ENCODE measurements at places on chromosomes 13 and 19. TPM values are rescaled to one million over a fixed set of nuclear protein-coding genes. Genes with fewer than 3 reads are reported as not detected.

Gene NUMBL
- 20.7 TPM for total RNA-seq

DNA sequence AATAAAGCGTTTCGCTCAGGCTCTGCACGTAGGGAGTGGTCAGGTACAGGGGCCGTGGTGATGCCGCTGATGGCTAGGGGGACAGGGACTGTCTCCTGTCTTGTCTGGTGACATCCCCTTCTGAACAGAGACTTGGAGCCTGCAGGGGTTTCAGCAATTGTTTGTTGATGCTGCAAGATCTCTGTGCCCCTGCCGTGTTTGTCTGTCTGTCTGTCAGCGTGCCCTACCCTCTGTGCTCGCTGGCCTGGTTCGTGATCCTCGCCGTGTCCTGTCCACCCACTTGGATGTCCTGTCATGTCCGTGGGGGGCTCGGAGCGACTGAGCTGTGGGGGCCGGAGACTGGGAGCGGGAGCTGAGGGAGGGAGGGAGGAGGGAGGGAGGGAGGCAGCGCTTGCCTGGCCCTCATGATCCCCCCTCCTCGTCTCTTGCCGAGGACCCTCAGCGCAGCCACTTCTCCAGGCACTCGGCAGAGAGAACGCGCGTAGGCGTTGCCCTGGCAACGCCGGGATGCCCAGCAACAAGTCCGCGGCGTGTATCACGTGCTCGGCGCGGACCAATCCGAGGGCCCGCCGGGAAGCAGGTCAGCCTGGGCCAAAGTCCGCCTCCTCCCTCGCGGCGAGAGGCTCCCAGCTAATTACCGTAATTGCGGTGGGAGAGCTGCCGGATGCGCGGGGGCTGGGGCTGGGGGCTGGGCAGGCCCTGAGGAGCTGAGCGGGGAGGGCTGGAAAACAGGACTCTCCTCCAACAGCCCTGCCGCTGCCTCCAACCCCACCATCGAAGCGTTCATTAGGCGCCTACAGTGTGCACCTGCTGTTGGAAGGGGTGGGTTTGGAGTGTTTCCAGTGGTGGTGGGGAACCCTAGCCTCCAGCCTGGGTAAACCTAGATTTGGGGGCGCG lies 31.9 kb upstream of the FEM1A start:
- DNase-seq = peak; percentile 90

Gene WDFY2
- 4.9 TPM for total RNA-seq

- DNase-seq = no peak
Measured at GRCh38 chr13:108787700-108788414, 158.4 kb downstream of the MYO16 start.

DNA sequence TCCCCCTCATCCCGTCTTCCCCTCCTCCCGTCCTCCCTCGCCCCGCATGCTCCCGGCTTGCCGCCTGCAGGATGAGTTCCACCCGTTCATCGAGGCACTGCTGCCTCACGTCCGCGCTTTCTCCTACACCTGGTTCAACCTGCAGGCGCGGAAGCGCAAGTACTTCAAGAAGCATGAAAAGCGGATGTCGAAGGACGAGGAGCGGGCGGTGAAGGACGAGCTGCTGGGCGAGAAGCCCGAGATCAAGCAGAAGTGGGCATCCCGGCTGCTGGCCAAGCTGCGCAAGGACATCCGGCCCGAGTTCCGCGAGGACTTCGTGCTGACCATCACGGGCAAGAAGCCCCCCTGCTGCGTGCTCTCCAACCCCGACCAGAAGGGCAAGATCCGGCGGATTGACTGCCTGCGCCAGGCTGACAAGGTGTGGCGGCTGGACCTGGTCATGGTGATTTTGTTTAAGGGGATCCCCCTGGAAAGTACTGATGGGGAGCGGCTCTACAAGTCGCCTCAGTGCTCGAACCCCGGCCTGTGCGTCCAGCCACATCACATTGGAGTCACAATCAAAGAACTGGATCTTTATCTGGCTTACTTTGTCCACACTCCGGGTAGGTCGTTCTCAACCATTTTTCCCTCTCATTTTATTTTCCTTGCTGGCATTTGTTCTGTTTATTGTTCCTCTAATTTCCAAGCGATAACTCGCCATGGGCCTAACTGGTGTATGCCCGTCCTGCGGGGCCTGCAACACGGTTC lies 29.8 kb downstream of the NFIX start:
- no peak for DNase-seq

DNA sequence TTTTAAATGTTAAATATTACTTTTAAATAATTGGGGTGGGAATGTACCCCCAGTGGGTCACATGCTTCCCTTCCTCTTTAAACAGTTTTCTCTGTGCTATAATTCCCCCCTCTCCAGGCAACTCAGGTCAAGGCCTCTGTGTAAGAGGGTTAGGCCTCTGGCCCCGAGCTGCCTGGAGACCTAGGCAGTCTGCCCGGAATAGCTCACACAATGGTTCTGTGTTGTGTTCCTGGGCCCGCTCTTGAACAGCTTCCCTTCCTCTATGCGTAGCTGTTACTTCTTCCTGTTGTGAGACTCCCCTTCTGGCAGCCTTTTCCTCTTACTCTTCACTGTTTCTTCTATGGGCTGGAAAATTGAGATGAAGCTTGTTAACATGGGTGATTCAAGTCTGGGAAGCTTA lies 14.8 kb upstream of the ZNF492 start:
- peak; percentile 63 for DNase-seq

DNA sequence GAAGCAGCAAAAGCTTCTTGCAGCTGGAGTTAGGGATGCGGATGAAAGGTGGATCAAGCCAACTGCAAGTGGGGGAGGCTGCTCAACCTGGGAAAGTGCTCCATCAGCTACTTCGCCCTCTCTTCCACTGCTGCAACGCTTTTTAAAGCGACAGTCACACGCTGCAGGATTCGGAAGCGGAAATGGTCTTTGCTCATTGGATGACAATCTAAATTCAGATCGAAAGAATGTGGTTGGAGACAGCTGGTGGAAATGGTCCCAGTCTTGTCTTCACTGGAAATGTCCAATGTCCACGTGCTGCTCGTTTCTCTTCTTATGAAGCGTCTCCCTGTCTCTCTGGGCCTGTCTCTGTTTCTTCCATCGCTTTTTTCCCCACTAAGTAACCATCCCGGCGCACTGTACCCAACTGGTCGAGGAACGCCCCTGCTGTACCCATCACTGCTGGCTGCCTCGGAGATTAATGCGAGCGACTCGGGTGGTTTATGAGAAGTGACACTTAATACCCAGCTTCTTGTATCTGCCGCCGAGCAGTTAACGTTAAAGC lies 2.1 kb upstream of the FGF9 start:
- DNase-seq = no peak

Gene ZNF560
- 0.16 TPM for total RNA-seq

Gene ZNF8
- 6.2 TPM for total RNA-seq

GRCh38 chr13:23516190-23516589 lies 54.0 kb upstream of the TNFRSF19 start:
- no peak for DNase-seq

Gene GARIN5A
- 1.1 TPM for total RNA-seq

- DNase-seq = no peak
Measured at GRCh38 chr19:7993560-7993959, 11.9 kb downstream of the ELAVL1 start.

Gene GPC6
- total RNA-seq = 1.4 TPM

DNA sequence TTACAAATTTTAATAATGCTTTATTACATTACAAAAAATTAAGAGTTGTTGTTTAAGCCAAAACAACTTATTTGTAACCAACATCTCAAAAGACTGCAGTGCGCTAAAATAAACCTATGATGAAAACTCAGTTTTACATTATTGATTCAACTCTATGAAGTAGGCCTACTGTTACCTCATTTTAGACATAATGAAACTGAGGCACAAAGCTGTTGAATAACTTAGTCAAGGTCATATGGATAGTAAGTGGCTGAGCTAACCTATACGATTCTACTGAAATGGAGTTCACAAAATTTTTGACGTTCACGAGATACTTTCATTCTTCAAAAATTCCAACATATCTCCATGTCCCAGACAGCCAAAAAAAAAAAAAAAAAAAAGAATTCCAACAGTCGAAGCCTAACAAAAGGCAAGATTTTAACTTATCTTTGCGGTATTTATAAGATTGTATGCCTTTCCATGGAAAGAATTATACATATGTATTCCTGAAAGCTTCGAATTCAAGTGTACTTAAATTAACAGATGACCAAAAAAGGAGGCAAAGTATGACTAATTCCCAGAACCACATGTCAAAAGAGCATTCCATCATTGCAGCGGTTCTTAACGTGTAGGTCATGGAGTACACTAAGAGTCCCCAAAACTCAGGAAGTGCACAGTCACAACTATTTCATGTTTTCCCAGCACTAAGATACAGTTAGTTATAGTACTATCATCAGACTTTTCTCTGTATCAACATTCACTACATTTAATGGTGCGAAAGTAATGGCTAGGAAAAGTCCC lies 69.4 kb downstream of the PSPC1 start:
- DNase-seq = no peak

DNA sequence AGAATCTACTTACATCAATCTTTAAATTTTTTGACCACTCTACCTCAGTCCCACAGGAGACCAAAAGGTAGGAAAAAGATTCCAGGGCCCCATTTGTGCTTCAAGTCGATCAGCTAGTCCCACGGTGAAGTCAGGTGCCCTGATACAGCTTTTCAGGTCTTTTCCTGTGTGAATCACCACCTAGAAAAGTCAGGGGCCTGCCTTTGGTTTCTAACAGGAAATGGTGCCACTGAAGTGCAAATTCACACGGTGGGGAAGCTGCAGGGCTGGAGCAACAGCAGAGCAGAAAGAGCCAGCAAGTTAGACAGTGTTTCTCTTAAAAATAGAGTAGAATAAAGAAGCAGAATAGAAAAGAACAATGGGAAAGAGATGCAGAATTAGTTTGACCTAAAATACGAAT lies 107.5 kb downstream of the KLF12 start:
- no peak for DNase-seq

GRCh38 chr13:23673354-23673753 lies 103.1 kb downstream of the TNFRSF19 start:
- DNase-seq = no peak

- peak; percentile 88 for DNase-seq
Measured at GRCh38 chr19:55563261-55563690, 17.4 kb downstream of the ZNF579 start.

GRCh38 chr13:53873558-53873957 lies 844.9 kb downstream of the OLFM4 start:
- DNase-seq = no peak

Gene DZIP1
- total RNA-seq = 4.9 TPM

GRCh38 chr13:89518289-89519077 lies 1829.0 kb upstream of the MIR17HG start:
- no peak for DNase-seq

- DNase-seq = no peak
Measured at GRCh38 chr19:41960973-41961372, 1.9 kb upstream of the RABAC1 start.

DNA sequence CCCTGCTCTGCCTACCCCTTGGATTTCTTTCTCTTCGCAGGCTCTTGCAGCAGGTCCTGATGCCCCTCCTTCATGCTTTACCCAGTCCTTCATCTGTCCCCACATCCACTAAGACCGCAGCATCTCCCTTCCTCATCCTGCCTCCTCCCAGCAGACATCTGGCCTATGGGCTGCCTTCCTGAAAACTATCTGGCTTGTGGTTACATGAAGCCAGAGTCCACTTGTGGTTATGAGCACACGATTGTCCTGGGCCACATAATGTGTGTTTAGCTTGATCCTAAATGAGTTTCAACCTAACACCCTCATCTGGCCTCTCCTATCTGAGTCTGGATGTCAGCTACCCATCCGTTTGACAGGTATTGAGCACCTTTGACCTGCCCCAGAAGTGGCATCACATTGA lies 5.5 kb upstream of the ZNF175 start:
- DNase-seq = no peak

DNA sequence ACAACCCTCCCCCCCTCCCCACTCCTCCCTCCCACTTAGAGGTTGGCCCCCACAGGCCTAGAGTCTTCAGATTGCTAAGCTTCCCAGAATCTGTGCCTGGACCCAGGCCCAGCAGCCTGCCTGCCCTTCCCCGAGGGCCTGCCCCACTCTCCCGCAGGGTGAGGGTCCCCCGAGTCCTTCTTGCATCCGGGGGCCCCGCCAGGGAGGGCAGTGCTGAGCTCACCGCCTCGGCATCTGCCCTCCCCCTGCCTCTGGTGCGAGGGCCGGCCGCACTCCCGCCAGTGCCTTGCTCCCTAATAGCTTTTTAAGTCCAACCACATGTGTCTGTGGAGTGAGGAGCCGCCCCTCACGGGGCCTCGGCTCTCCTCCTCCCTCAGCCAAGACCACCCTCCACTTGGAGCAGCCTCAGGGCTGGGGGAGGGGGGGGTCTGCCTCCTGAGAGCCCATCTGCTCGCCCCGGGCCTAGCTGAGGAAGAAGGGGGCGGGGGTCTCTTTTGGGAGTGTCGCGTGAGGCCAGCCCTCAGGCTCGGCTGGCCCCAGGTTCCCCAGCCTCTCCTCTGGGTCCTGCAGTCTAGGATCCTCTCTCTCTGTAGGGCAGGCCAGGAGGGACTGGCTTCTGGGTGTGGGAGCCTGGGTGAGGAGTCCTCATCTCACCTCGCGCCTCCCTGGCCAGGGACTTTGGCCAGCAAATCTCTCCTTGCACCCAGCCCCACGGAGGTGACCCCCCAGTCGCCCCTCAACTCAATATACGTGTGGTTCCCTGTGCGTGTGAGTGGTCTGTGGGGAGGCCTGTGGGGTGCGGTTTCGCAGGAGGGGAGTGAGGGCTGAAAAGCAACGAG lies 47.2 kb downstream of the LYL1 start:
- DNase-seq = peak; percentile 85

GRCh38 chr19:31511696-31512095 lies 162.5 kb upstream of the TSHZ3 start:
- DNase-seq = no peak

GRCh38 chr19:17942582-17943273 lies 9.9 kb downstream of the CCDC124 start:
- no peak for DNase-seq

- DNase-seq = no peak
Measured at GRCh38 chr19:35066121-35066520, 24.6 kb downstream of the HPN start.

Gene PRKCG
- not detected for total RNA-seq

DNA sequence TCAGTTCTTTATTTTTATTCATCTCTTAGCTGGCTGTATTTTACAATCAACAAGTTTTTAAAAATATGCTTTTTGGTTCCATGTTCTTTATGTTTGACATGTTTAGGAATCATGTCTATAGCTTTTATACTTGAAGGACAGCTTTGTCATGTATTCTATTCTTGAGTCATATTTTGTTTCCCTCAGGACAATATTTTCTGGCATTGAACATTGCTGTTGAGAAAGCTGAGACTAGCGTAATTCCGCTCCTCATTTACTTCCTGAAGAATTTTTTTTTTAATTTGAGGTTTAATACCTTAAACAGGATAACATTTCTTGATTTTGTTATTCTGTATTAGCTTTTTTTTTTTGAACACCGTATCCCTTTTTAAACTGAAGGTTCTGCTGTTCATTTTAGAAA lies 53.2 kb downstream of the RB1 start:
- no peak for DNase-seq

DNA sequence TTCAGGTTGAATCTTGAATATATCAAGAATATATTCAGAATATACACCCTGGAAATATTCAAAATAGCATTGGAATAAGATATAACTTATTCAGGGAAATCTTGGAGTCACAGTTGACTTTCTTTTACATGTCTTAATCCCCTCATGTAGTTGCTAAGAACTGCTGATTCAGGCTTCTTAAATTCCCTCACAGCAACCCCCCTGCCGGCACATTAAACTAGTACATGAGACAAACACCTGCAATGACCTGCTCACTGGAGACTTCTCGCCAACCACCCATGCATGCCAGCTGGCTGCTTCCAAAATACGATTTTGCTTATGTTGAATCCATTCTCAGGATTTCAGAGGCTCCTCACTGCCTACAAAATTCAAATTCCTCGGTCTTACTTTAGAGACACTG lies 997.1 kb downstream of the EFNB2 start:
- DNase-seq = no peak
